ENCODE measurements at places on chromosomes 5 and 9.

DNA sequence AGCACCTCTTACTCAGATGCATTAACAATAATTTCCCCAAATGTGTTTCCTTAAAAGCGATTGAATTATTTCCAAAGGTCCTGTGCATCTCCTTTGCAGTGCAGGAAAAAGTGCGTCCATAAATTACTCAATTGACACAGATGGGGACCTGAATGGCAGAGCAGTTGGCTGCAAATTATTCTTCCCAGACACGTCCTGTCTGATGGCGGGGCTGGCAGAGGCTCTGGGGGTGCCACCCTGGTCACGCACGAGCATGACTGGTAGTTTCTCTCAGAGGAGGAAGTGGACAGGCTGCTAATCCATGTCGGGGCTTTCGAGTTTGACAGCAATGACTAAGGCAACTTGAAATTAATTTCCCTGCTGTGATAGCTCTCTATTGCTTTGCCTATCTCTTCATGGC, 264.8 kb upstream of the BRINP1 start:
- no peak for DNase-seq

GRCh38 chr9:86730163-86730928, 217.0 kb downstream of the GAS1 start:
- no peak for DNase-seq

DNA sequence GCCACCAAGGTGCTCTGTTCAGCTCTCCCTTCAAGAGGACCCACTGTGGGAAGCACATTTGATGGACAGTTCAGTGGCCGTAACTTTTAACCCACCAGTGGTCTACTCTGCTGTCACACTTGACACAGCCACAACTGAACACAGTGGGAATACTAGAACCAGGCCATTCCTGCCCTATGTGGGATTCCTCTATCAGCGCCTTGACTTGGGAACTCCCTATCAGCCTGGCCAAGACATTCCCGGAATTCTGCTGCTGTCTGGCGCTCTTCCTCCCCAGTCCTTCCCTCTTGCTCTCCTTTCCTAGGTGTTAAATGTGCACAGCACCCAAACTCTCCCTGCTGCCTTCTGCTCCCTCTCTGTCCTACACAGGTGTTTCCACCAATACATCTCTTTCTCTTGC, 23.1 kb upstream of the SH3PXD2B start:
- no peak for DNase-seq

DNA sequence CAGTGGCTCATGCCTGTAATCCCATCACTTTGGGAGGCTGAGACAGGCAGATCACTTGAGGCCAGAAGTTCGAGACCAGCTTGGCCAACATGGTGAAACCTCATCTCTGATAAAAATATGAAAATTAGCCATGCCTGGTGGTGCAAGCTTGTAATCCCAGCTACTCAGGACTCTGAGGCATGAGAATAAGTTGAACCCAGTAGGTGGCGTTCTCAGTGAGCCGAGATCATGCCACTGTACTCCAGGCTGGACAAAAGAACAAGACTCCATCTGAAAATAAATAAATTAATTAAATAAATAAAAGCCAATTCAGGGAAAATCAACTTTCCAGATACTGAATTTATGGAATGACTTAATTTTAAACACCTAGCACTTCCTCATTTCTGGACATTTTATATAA, 1722.1 kb downstream of the MAT2B start:
- DNase-seq = no peak

DNA sequence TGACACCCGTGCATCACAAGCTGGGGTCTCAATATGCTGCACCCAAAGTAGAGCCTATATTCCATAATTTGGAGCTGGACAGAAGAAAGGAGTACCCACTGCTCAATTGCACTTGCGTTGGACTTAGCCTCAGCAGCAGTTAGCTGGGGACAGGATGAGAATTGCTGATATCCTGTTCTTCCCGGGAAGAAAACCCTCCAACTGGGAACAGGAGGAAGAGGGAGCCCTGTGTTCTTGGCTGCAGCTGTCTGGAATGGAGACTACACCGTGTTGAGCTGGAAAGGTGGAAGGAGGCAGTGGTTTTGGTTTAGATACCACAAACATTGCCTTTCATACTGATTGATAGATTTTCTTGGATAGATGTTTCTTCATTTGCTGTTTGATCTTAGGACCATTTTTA, 24.6 kb downstream of the CNTLN start:
- DNase-seq = no peak

DNA sequence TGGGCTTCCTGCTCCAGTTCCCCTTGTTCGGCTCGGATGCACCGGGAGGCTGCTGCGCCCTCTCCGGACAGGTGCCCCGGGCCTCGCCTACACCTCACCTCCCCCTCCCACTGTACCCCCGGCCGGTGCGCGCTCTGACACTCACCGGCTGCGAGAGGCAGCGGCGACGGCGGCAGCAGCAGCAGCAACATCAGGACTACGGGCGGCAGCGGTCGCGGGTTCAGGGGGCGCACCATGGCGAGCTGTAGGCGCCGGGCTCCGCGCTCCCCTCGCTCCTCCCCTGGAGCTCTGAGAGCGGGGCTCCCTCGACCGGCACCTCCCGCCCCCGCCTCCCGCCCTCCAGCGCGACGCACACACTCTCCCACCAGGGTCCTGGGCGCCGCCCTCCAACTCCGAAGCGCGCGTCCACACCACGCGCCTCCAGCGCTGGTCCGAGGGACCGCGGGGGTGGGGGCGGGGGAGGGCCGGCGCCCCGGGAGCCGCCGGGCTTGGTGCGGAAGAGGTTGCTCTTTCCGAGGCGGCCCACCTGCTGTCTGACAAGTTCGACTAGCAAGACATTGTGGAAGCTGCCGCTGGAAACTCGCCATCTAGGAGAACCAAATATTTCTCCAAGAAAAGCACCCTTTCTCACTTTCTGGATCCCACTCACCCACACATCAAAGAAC, at the start of gene GFRA3:
Gene GFRA3 (minus strand): TSS at position 433 of the 665 bp plus-strand sequence. CDS start 197 bp downstream, at position 236.
- peak; percentile 3 for DNase-seq

DNA sequence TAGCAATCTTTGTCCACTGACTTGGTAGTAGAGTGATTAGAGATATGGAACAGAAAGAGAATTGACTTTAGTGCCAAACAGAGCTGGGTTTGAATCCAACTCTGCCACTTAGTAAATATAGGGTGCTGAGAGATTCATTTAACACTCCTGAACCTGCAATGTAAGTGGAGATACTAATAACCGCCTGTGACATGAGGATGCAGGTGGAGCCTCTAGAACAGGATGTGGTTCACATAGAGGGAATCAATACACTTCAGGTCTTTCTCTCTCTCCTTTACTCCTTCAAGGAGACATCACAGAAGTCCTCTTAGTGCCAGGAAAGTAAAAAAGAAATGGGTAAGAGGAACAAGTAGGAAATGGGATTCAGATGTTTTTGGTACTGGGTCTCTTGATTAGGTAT, 49.8 kb downstream of the TRPM3 start:
- DNase-seq = no peak
